Urinary bladder (tissue), 4 donors: ENCODE measurements at places on chromosomes 7 and 10. TPM values are rescaled to one million over a fixed set of nuclear protein-coding genes. Genes with fewer than 3 reads are reported as not detected.

The EVX1 gene
- total RNA-seq, result 1.1 TPM

The AGAP3 gene
- 25.5 TPM for total RNA-seq

The GDF10 gene
- 7.8 TPM for total RNA-seq

The PKD2L1 gene
- not detected for total RNA-seq

The CYP2C18 gene
- total RNA-seq, result not detected

The HTR7 gene
- 2.2 TPM for total RNA-seq

The EMX2 gene
- 0.95 TPM for total RNA-seq

The OR2A5 gene
- total RNA-seq, result not detected

The CBX3 gene
- 134 TPM for total RNA-seq

The GRB10 gene
- total RNA-seq, result 42.3 TPM

The NEBL gene
- 28.4 TPM for total RNA-seq

The SPDYE9 gene
- total RNA-seq, result not detected

The LEP gene
- not detected for total RNA-seq

DNA sequence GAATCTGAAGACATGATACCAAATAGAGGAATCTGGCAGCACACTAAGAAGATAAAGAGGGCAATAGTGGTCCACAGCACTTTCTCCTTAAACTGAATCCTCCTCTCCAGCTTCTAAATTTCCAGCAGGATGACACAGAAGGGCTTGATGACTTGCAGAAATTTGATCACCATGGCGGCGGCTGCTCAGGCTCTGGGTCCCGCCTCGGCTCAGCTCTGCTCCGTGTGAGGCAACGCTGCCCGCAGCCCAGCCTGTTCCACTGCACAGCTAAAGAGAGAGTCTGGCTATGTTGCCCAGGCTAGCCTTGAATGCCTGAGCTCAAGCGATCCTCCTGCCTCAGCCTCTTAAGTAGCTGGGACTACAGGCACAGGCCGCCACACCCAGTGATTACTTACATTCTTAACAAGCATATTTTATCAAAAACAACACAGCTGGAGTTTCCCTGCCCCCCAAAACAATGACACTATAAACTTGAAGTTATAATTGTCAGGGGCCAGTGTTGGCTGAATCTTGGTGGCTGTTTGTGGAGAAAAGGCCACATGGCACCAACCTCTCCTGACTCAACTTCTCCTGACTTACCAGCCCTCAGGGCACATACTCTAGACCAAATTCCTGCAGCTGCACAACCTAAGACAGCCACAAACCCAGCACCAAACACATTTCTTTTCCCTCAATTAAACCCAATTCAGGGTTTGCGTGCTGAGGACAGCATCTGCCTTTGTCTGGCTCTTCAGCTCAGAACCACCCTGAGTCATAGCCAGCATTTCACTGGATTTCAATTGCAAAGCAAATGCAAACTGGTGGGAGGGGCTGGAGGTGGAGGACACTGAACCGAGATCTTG lies 11.6 kb upstream of the TNPO3 start:
- DNase-seq, result no peak

DNA sequence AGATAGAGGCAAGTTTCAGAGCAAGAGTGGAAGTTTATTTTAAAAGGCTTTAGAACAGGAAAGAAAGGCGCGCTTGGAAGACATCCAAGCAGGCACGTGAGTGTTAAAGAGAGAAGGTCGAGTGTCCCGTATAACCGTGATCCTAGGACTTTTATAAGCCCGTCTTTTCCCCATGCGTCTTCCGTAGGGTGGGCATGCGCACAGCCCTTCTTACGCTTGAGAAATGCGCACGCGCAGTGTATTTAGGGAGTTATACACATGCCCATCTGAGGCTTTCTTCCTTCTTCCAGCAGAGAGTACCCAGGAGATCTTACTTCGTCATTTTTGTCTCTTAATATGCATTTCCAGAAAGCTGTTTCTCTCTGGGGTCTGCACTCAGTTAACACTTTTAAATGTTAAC lies 52.4 kb downstream of the CALD1 start:
- DNase-seq, result no peak

DNA sequence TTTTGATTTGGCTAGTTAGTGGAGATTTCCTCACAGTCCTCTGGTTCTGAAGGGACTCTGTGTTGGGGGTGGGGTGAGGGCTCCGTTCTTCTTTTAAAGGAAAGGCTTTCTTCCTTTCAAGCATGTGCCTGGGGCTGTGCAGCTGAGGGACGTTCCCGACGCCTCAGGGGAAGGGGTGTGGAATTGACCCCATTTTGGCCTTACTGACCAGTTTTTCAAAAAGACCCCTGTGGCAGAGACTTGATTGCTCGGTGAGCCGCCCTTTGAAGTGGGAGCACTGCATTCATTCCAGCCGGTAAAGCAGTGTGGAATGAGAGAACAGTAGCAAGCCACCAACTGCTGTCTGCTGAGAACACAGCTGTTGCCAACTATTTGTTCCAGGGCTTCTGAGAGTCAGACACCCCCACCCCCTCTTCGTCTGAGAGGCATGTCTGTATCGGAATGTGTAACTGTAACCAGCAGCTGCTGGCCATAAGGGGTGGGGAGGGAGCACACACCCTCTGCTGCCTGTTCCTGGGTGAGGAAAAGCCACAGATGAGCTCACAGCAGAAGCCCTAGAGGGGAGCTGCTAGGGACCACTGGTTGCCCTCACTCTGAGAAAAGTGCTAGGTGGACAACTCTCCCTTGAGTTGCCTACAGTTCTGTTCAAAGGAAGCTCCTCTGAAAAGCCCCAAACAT lies 33.2 kb downstream of the WBP1L start:
- DNase-seq, result peak; percentile 77

GRCh38 chr7:23426876-23427275 lies 43.4 kb downstream of the IGF2BP3 start:
- DNase-seq, result no peak

GRCh38 chr7:26117142-26117807 lies 34.7 kb upstream of the NFE2L3 start:
- no peak for DNase-seq

DNA sequence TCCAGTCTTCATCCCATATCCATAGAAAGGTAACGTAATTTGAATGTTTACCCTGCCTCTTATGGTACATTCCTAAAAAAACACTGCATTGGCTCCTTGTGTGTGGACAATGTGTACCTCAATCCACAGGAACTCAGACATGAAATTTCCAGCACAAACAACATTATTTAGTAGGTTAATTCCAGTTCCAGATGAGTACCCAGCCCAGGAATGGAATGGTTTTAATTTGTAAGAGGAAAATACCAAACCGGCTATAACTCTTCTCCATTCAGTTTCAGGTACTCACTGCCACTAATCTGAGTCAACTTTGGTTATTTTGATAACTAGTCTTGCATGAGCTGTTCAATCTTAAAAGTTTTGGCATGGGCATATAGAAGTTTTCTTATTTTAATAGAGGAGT lies 39.0 kb downstream of the TFPI2 start:
- DNase-seq, result no peak

- DNase-seq, result no peak
Observed at GRCh38 chr10:6382081-6382480, 179.3 kb downstream of the PFKFB3 start.

DNA sequence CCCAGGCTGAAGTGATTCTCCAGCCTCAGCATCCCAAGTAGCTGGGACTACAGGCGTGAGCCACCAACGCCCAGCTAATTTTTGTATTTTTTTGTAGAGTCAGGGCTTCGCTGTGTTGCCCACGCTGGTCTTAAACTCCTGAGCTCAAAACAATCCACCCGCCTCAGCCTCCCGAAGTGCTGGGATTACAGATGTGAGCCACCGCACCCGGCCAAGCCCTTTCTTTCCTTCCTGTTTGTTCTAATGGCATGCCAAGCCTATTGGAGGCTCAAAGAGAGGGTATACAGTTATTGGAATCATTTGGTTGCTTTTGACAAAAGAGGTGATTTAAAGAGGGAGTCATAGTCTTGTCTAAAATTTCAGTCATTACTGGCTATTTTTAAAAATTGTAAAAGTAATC lies 46.0 kb upstream of the TRIM8 start:
- DNase-seq, result no peak

DNA sequence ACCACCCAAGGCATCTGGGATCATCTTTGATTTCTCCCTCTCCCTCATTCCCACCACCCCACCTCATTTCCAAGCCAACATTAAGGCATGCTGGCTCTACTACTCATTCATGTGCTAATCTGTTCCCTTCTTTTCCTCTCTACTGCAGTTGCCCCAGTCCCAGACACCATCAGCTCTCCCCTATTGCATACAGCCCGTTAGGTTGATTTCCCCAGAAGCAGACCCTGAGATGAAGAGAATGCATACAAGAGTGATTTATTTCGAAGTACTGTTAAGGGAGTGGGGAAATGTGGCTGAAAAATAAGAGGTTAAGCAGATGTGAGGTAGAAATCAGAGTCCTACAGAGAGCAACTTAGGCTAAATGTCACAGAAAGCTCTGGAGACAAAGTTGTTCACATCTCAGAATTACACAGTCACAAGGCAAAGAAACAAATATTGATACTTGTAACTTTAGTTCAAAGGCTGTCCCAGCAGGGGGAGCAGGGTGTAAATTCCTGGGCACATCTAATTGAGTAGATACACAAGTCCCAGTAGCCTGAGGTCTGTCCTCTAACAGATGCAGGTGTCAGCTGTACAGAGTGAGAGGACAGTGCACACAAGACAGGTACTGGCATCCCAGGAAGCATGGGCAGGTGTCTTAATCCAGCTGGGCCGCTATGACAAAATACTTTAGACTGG lies 20.9 kb downstream of the AKR1D1 start:
- DNase-seq, result no peak

DNA sequence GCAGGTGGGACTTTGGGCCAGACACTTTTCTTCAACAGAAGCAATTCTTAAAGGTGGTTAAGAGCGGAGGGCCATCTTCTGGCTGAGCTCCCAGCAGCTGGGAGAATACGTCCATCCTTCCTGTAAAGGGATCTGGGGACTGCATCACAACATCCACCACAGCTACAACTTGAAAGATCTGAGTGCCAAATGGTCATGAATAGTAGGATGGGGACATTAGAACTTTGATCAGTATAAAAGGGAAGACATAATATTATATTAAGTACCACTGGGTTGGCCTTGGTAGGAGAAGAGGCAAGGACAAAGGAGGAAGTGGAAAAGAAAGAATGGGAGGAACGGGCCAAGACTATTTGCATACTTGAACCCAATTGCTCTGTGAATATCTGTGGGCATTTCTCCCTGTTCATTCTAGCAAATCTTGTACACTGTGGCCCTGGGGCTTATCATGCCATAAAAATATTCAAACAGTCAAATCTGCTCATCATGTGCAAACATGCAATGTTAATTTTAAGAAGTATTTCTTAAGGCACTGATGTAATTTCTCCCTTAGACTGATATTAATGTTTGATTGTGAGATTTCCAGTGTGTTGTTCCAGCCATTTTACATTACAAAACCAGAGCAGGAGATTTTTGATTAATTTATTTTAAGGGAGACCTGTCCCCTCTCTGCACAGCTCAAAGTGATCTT lies 65.5 kb upstream of the CREB5 start:
- no peak for DNase-seq

GRCh38 chr7:69502358-69502757 lies 95.9 kb upstream of the AUTS2 start:
- no peak for DNase-seq

DNA sequence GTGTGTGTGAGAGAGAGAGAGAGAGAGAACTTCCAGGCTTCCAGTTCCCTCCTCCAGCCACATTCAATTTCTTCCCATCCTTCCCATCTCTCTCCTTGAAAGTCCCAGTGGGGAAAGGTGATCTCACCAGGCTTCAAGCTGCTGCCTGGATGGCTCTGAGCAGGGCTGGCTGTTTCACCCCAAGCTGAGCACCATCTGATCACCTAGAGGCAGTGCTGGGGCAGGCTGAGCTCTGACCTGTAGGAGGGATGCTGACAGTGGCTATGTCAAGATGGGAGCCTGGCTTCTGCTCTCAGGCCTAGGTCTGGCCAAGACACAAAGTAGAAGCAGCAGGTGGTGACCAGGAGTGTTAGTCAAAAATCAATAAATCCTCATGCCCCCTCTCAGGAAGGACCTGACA lies 370.8 kb downstream of the PLXNA4 start:
- DNase-seq, result no peak

GRCh38 chr10:122056431-122057094 lies 67.6 kb downstream of the TACC2 start:
- no peak for DNase-seq

DNA sequence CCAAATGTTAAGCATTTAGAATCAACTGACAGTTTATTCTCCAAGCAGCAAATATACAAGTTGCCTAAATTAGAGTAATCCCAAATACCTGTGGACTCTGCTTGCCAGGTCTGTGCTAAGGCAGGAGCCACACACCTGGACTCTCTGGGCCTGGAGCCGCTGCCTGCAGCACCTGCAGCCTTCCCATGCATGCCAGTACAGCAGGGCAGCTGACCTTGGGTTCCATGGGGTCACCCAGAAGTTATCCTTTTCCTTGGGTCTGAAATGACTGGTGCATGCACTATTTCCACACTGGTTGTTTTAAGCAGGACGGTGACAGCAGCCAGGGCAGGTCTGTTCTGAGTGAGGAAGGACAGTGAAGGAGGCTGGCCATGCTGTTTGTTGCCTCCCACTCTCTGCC lies 573.2 kb downstream of the GLRX3 start:
- no peak for DNase-seq

DNA sequence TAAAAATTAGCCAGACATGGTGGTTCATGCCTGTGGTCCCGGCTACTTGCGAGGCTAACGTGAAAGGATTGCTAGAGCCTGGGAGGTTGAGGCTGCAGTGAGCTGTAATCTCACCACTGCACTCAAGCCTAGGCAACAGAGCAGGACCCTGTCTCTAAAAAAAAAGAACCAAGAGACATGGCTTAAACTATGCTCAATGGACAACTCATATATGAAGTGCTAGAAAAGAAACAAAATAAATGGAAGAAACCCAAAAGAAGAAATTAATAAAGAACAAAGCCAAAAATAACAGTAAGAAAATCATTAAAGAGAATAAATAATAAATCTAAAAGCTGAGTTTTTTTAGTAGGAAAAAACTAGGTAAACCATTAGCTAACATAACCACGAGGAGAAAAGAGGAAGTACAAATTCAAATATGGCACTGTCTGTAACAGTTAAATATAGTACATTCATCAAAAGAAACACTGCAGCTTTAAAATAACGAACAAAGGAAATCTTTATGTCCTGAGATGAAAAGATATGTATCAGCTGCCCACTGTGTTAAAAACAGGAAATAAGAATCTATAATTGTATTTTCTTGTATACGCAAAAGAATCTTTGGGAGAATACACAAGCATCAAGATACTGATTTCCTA lies 48.7 kb downstream of the UPF2 start:
- no peak for DNase-seq

- DNase-seq, result no peak
Observed at GRCh38 chr7:106865130-106866041, at the start of gene PIK3CG. TSS of gene PIK3CG (plus strand) at chr7:106865282. CDS start at chr7:106867562, 2,280 bp downstream.

GRCh38 chr7:106534271-106534846 lies 126.6 kb downstream of the CCDC71L start:
- DNase-seq, result no peak

DNA sequence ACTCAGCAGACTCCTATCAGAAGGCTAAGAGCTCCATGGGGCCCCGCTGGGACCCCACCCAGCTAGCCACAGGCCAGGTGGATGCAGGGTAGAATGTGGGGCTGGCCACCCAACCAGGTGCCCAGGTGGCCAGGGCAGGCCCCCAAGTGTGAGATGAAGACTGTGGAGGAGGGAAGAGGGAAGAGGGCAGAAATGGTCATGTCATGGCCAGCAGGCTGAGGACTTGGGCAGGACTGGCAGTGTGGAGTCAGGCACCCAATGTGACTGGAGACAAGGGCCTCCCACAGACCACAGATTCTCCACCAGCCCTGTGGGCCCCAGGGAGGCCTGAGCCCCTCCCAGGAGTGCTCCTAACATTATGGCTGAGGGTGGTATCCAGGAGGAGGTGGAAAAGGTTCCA lies 141.6 kb downstream of the TNS3 start:
- no peak for DNase-seq

GRCh38 chr7:47281161-47281560 lies 300.8 kb downstream of the TNS3 start:
- DNase-seq, result no peak
